Amygdala (tissue), 56 donors: ENCODE measurements at places on chromosomes 11 and 22.

DNA sequence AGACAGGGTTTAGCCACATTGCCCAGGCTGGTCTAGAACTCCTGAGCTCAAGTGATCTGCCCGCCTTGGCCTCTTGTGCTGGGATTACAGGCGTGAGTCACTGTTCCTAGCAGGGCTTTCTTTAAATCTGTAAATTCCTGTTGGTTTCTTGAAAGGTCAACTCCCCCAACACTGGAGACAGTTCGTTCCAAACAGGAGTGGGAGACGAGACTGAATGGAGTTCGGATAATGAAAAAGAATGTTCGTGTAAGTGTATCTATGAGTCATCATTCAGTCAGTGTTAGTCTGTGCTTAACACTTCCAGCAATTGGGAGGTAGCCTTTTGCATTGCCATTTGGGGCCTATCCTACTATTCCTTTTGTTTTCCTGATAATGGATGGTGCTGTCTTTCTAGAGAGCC lies 10.0 kb upstream of the BACE1-AS start:
- no peak for DNase-seq

DNA sequence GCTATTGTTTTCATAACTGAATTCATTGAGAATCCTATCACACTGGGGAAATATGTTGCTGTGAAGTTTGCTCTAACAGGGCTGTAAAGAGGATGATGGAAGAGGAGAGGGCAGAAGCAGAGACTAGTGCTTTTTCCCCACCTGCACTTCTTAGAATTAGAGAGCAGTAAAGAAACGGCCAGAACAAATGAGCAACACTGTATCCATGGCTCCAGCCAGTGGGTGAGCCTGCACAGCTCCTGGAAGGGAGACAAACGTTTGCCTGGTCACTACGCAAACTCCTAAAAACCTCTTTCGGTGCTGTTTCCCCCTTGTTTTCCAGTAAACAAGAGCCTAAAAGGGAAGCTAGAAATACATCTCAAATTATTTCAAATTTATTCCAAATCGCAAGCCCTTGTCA lies 22.2 kb upstream of the OR10D3 start:
- no peak for DNase-seq

DNA sequence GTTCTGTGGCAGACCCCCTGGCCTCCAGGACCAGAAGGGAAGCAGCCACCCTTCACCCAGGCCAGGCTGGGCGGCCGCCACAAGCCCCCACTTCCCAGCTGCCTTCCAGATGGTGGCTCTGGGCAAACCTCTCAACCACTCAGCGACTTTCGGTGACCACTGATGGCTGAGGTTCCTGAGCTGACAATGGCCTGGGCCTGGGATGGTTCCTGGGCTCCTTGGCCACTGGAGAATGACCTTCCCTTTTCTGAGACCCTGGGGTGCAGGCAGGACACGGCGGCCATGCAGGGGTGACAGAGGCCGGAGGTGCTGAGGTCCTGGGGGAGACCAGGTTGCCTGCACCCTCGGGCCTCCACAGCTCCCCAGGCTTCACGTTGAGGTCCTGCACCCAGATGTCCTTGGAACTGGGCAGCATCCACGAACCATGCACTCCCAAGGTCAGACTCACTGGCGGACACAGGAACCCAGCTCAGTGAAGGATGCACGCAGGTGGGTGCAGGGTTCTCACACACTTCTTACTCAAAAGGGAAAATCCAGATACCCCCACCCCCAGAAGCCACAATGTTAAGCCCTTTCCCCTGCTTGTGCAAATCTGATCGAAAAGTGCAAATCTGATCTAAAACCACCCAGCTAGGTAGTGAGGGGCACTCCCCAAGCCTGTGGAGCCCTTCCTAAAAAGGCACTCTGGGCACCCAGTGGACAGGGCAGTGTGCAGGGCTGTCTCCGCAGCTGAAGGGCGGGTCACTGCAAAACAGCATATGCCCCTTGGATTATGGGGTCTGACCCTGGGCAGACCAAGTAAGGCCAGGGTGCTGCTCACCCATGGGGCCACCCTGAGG lies 13.9 kb upstream of the PHLDA2 start:
- no peak for DNase-seq

GRCh38 chr22:32985899-32986765 lies 72.0 kb downstream of the SYN3 start:
- DNase-seq = peak; percentile 22

DNA sequence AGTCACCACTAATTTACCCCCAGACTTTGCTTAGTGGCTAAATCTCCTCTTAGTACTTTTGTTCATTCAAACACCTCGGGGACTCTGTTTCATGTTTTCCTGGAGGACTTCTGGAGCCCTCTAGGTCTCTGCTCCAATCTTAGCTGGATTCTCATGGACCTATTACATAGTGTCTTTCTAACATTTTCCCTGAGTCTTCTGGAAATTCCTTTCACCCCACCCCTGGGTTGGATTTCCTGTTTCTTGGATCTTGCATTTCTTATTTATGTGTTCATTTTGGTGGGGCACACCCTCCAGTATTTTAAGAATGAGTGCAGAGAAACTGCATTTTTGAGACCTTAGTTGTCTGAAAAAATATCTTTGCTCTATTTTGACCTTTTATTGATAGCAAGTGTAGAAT lies 220.1 kb downstream of the BLID start:
- no peak for DNase-seq

- DNase-seq = no peak
Measured at GRCh38 chr11:23604966-23605365, 744.7 kb upstream of the CCDC179 start.

DNA sequence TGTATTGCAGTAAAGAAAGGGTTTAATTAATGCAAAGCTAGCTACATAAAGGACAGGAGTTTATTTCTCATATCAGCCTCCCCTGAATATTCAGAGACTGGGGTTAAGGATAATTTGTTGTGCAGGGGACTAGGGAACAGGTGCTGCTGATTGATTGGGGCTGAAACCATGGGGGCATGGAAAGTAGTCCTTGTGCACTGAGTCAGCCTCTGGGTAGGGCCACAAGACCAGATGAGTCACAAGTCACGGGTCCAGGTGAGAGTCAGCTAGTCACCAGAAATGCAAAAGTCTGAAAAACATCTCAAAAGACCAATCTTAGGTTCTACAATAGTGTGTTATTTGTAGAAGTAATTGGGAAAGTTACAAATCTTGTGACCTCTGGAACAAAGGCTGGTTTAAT lies 32.9 kb upstream of the SYT13 start:
- DNase-seq = no peak
